Amniotic stem cell (primary cell): ENCODE measurements at places on chromosomes 2 and 18.

GRCh38 chr18:78693429-78693828 lies 286.2 kb upstream of the SALL3 start:
- DNase-seq: no peak

- DNase-seq: no peak
Measured at GRCh38 chr2:76745605-76746004, 776.6 kb downstream of the LRRTM4 start.

DNA sequence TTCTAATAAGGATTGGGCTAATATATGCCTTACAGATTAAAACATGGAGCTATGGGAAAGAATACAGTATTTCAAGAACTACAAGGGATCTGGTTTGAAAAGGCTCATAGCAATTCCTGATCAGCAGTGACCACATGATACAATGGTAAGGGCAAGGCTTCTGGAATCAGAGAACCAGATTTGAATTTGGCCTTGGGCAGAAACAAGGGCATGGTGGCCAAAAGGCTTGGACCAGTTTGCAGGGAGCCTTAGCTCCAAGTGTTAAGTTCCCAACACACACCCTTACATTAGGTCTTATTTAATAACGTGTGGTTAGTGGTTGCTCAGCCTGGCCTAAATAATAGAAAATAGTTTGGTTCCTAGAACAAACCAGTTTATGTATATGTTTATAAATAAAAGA lies 87.7 kb downstream of the ZAP70 start:
- DNase-seq: no peak

DNA sequence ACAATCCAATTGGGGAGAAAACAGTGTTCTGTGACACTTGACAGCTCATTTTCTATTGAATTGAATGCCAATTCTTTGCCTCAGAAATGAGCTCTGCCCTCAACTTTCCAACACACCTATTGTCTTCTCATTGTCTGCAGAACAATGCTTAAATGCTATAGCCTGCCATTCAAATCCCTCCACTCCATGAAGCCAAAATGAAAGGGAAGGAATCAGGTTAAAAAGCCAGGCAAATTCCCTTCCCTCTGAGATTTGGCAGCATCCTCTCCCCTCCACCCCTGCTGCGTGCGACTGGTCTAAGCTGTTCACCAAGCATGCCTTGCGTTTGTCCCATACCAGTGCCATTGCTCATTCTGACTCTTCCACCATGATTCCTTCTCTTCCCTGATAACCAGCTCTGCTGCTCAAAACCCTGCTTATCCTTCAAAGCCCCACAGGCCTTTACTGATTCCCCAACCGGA lies 32.4 kb upstream of the TMEM131 start:
- no peak for DNase-seq

GRCh38 chr2:39728941-39729351 lies 50.1 kb downstream of the THUMPD2 start:
- no peak for DNase-seq

GRCh38 chr2:133390156-133390555 lies 178.1 kb downstream of the NCKAP5 start:
- no peak for DNase-seq

DNA sequence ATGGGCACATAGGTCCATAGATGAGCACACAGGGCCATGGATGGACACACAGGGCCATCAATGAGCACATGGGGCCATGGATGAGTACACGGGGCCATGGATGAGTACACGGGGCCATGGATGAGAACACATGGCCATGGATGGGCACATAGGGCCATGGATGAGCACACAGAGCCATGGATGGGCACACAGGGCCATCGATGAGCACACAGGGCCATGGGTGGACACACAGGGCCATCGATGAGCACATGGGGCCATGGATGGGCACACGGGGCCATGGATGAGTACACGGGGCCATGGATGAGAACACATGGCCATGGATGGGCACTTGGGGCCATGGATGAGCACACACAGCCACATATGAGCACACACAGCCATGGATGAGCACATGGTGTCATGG lies 192.6 kb upstream of the HDAC4 start:
- no peak for DNase-seq

- no peak for DNase-seq
Measured at GRCh38 chr2:216803791-216804190, 56.1 kb downstream of the TNP1 start.

GRCh38 chr2:68193144-68193543 lies 35.5 kb downstream of the PNO1 start:
- no peak for DNase-seq

- DNase-seq: no peak
Measured at GRCh38 chr2:19793132-19793750, 108.5 kb downstream of the TTC32 start.

- no peak for DNase-seq
Measured at GRCh38 chr2:5766561-5766960, 74.4 kb downstream of the SOX11 start.

- no peak for DNase-seq
Measured at GRCh38 chr18:27964811-27965210, 212.1 kb downstream of the CDH2 start.

DNA sequence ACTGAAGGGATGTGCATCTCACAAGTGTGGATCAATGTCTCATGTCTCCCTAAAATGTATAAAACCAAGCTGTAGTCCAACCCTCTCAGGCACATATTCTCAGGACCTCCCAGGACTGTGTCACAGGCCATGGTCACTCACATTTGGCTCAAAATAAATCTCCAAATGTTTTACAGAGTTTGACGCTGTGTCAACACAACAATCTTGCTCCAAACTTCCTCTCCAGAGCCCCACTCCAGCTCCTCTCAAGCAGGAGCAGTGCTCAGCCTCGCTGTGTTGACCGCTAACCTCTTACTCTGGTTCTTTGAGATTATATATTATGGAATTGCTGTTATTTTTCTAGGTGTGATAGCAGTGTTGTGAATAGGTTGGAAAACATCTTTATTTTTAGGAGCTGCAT lies 56.2 kb downstream of the CYP27C1 start:
- DNase-seq: no peak

DNA sequence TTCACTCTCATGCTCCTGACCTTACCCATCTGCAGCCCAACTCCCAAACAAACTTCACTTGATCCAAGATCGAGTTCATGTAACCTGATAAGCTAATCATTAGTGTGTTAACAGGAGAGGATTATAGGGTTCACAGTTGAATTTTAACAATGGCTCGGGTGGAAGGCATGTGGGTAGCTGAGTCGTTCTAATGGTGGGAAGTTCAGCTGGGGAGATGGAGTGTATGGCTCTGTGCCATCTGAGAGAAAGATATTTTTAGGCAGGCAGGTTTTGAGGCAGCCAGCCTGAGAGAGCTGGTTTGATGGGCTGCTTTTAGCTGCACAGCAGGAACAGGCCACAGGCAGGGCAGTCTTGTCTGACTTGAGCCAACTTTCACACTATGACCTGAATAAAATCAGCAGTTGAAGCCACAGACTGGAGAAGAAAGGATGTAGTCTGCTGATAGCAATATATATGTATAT lies 17.7 kb upstream of the NFE2L2 start:
- DNase-seq: no peak

DNA sequence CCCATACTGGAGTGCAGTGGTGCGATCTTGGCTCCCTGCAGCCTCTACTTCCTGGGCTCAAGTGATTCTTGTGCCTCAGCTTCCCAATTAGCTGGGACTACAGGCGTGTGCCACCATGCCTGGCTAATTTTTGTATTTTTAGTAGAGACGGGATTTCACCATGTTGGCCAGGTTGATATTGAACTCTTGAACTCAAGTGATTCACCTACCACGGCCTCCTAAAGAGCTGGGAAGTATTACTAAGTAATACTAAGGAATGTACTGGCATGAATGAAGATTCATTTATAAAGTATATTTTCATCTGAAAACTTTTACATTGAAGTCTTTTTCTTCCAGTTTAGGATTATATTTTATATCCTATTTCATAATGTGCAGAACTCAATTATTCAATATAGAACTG lies 38.1 kb downstream of the NUP35 start:
- no peak for DNase-seq

- DNase-seq: no peak
Measured at GRCh38 chr18:4801151-4801550, 346.0 kb upstream of the DLGAP1 start.

- DNase-seq: no peak
Measured at GRCh38 chr2:6337472-6337820, 528.3 kb downstream of the CMPK2 start.

GRCh38 chr2:127623388-127624319 lies 22.3 kb upstream of the GPR17 start:
- DNase-seq: no peak

DNA sequence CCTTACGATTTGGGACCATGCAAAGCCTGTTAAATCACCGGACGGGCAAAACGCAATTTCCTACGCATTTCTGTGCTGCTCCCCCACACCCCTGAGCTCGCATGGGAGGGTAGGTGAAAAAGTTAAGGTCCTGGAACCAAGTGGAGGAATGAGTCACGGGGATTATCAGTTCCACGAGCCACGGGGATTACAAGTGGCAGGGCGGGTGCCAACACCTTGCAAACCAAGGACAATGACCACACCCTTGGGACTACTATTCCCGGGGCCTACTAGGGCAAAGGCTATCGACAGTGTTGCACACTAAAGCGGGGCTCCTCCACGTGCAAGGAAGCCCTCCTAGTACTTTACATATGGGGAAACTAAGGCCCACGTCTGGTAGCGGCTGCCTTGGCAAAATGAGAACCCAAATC lies 447 bp downstream of the RETSAT start:
- DNase-seq: no peak

DNA sequence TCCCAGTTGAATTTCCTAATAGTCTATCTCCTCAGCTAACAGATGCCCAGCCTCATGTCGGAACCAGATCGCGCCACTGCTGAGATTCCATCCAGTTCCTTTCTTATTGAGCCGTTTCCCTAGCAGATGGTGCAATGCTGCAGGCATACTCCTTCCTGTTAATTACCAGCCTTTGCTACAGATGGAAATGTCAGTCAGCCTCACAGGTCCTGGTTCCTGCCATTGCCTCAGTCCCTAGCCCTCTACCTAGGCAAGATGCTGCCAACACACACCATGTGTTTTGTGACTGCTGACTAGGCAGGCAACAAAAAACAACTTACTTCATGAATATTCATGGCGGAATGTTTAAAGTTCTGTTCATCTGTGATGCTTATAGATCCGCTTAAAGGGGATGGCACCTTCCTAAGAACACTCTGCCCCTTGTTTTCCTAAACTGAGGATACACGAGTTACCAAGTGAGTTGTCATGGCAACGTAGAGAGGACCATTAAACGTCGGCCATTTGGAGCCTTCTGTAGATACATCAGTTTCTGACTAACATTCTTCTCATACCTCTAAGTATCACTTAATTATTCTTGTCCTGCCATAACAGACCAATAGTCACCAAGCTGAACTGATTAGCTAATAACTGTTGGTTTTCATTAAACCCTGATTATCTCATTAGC lies 749.5 kb downstream of the RNF144A start:
- no peak for DNase-seq

GRCh38 chr2:2501454-2502200 lies 170.6 kb upstream of the MYT1L start:
- no peak for DNase-seq

- DNase-seq: no peak
Measured at GRCh38 chr2:48482313-48482712, 47.6 kb upstream of the STON1 start.

DNA sequence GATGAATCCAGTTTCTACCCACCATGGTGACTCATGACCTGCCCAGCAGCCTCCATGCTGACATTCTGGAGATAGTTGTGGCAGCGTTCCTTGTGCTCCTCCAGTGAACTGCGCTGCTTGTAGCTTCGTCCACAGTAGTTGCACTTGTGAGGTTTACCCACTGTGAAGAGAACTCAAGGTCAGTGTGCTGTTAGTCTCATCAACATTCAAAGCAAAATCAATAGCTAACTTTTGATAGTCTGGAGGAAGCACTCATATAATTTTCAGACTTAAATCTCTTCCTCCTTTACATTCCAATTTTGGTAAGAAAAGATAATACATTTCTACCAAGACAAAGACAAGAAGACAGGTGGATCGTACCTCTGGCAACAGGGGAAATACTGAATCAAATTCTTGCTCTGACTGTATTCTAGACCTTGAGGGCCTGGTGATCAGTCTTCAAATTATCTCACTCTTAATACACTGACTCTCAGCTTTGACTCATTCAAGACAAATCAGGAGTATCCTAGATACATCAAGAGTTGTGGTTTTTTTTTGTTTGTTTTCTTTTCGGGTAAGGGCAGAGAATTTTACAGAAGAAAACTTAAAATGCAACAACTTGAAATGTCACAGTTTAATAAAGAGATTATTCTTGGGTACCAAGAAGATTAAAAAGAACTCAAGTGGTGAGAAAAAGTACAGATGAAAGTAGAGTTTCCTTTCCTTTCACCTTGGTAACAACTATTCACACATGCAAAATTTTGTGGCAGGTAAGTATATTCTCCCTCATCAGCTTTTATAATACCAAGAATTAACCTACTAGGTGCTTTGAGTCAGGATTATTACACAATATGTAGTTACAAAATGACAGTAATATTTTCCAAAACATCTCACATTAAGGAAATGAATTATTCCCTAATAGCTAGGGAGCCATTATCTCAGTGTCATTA lies 129.2 kb downstream of the IKZF2 start:
- DNase-seq: peak; percentile 29

DNA sequence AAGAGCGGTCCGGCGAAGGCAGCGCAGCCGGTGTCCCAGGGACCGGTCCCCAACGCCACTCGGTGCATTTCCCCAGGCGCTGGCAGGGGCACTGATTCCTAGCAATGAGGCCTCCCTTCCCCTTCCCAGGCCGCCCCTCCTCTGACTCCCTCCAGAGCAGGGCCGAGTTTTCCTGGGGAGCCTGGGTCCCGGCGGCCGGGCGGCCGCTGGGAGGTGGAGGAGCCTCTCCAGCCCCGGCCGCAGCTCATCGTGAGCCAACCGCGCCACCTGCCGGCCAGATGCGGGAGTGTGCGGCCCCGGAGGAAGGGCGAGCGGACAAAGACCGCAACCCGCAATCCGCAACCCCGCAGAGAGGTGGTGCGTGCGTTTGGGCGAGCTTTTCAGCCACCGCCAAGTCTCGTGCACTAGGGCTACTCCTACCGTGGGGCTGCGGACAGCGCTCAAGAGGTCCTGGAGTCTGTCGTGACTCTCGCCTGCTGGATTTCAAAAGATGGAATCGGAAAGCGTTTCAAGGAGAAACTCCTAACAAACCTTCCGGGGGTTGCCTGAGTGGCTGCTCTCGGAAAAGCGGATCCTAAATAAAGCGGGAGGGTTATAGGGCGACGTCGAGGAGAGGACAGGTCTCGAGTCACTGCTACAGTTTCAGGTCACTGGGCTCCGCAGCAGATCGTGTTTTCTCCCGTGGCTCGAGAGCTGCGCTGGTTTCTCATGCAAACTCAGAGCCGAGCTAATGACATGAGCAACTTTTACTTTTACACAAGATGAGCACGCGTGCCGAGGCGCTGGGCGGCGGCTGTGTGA lies 1.5 kb upstream of the EPHA4 start:
- peak; percentile 67 for DNase-seq

- no peak for DNase-seq
Measured at GRCh38 chr2:82487354-82487753, 1971.7 kb downstream of the SUCLG1 start.

GRCh38 chr18:23568281-23569138 lies 17.8 kb downstream of the NPC1 start:
- no peak for DNase-seq
